Mammary epithelial cell (primary cell): ENCODE measurements at places on chromosomes 4 and X. TPM values are rescaled to one million over a fixed set of nuclear protein-coding genes. Genes with fewer than 3 reads are reported as not detected.

The UGT2B11 gene
- total RNA-seq = not detected in 2 replicates

DNA sequence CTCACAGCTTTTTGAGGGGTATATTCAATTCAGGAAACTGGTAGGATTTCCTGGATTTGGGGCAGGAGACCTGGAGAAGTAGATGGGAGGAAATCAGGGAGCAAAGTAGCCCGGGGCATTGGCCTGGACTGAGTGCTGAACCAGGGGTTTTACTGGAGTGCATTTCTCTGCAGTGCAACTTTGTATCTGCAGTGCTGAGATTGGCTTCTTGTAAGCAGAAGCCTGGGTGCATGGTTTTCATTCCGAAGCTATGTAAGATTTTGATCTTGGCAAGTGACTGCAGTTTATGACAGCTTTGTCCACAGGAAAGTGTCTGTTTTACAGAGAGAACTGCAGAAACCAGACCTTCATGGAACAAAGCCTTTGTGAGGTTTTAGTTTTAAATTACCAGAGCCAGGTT, 158.3 kb downstream of the SPCS3 start:
- no peak for DNase-seq

- DNase-seq = no peak
Observed at GRCh38 chrX:25003066-25003849, 12.5 kb downstream of the ARX start.

The GEMIN8 gene
- 14.7 TPM for total RNA-seq

DNA sequence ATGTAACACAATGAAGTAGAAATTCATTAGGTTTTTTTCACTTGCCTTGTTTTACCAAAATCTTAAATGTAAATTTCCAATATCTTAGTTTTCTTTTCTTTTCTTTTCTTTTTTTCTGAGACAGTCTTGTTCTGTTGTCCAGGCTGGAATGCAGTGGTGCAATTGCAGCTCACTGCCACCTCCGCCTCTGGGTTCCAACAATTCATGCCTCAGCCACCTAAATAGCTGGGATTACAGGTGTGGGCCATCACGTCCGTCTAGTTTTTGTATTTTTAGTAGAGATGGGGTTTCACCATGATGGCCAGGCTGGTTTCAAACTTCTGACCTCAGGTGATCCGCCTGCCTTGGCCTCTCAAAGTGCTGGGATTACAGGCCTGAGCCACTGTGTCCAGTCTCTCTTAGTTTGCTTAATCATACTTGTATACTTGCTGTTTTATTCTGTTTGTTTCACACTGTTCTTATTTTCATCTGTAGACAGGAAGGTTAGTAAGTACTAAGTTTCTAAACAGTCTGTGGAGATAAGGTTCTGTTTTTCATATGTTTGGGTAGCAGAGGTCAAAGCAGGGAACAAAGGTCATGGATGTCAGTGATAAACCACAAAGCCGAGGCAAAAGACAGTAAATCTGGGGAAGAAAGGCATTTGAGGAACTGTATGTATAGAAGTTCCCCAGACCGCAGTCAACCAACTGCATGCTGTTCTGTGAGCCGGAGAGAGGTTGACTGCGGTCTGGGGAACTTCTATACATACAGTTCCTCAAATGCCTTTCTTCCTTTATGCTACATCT, 129.1 kb downstream of the CBR4 start:
- DNase-seq = no peak

DNA sequence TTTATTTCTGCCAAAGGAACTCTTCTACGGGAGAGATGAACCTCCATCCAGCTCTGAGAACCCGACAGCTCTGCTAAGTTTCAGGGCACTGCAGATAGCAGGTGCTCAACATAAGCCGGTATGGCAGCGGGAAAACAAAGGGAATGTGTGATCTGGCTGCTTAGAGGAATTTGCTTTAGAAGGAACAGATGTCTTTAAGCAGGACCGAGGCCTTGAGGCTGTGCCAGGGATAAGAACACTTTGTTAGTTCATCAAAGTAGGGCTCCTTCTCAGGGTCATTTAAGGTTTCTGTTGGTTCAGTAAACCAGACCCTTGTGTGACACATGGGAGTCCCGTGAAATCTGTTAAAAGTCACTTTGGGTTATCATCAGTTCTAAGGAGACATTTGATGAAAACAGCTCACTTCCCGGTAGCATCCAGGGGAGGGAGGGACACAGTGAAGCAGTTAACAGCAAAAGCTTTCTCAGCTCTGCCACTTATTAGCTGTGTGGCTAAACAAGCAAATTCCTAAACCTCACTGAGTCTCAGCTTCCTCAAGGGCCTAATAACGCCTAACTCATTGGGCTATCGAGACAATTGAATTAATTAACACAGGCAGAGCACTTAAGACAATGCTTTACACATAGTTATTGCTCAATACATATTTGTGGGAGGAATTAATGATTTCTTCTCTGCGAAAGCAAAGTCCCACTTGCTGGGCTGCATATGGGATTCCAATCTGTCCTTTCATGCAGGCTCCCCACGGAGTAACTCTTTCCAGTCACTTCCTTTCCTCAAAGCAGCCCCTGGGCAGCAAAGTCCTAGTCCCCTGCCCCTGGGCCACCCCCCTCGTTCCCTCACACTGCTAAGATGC, 2.9 kb upstream of the FTSJ1 start:
- DNase-seq = no peak

DNA sequence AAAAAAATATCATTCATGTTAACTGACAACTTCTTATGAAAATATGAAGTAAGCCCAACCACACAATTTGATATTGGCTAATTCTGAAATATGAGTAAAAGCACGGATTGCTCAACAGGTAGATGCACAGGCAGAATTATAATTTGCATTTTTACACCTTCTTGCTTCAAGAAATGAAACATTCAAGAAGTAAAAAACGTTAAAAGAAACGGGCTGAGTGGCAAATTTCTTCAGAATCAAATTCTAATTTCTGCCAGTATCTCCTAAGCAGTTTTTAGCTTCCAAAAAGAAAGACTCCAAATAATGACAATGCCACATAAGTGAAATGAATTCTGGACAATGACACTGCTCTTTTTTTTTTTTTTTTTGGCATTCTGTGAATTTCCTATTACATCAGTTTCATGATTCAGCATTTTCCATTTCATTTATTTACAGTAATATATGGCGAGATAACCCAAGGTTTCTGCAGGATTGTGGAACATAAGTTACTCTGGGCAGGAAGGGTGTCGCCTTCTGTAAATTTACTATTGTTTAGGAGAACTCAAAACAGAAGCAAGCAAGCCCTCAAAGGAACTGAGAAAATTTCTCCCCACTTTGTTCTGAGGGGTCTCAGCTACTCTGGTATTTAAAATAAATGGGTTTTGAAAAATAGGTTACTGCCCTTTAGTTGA, 1.4 kb downstream of the SEL1L3 start:
- no peak for DNase-seq

- DNase-seq = peak; percentile 3
Observed at GRCh38 chr4:30870513-30870912, 150.3 kb downstream of the PCDH7 start.

DNA sequence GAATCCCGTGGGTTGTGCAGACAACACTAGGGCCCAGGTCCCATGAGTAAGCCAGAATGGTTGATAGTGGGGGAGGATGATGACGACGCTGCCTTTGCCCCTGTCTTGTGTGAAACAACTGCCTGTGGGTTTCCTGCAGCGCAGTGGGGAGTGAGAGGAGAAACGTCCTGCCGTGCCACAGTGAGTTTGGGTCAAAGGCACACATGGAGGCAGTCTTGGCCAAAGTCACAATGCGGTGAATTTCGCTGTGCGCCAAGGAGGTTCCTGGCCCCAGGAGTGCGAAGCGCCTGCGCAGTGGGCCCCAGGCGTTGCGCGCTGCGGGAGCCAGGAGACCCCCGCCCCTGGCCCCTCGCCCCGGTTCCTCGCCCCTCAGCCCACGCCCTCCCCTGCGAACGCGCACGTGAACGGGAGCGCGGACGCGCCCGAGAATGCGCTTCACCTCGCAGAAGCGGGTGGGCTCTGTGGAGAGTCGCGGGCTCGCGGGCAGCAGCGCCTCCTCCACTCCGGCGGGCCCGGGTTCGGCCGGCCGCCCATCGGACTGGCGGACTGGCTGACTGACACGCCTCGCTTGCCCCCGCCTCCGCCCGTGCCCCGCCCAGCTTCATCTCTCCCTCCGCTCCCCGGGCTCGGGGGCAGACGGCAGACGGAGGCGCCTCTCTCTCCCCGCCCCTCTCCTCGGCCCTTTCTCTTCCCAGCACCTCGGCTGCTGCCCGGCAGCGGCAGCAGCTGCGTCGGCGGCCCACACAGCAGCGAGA, at the start of gene NUDT10:
Gene NUDT10 (plus strand): TSS at position 635 of the 755 bp plus-strand sequence. CDS start 144 bp downstream, outside the sequence.
- DNase-seq = peak; percentile 51

The CRMP1 gene
- under 0.01 TPM for total RNA-seq

DNA sequence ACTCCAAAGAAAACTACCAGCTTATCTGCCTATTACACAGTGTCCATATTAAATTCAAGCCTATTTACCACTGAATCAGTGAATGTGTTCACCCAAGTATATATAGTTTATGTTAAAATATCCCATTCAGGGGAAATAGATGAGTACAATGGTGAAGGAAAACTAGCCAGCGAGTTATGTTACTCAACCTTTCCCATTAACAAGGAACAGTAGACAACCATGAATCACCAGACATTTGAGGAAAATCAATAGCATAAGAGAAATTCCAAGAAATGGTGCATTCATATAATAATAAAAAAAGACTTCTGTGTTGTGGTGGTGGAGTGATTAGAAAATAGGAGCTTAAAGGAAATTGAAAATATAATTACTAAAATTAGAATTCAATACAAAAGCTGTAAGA, 21.3 kb downstream of the IQCM start:
- DNase-seq = no peak

- no peak for DNase-seq
Observed at GRCh38 chr4:24513718-24514117, 70.6 kb downstream of the DHX15 start.

- DNase-seq = no peak
Observed at GRCh38 chr4:128917781-128918180, 108.3 kb downstream of the JADE1 start.

The ADH6 gene
- total RNA-seq = not detected in 2 replicates

- peak; percentile 51 for DNase-seq
Observed at GRCh38 chr4:147879676-147880075, 147.8 kb downstream of the ARHGAP10 start.

DNA sequence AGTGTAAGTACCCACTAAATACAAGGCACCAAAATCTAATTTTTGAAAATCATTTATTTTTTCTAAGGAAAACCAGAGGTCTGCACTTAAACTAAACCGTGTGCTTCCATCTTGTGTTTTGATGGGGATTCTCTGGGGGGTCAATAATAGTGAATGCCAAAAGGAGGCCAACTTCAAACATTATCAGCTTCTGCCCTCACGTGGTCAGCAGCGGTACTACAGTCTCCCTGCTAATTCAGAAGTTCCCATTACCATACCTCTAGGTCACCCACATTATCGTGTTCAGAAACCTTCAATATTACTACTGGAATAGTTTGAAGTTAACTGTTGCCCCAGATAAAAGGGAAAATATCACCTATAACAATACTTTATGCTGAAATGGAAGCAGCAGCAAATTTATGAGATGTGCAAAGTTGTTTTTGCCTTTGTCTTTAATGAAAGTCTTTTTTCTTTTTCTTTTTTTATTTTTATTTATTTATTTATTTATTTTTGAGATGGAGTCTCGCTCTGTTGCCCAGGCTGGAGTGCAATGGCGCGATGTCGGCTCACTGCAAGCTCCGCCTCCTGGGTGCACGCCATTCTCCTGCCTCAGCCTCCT, 17.3 kb downstream of the CTPS2 start:
- peak; percentile 32 for DNase-seq

- DNase-seq = peak; percentile 8
Observed at GRCh38 chrX:119690921-119691716, 1.8 kb downstream of the SEPTIN6 start.

DNA sequence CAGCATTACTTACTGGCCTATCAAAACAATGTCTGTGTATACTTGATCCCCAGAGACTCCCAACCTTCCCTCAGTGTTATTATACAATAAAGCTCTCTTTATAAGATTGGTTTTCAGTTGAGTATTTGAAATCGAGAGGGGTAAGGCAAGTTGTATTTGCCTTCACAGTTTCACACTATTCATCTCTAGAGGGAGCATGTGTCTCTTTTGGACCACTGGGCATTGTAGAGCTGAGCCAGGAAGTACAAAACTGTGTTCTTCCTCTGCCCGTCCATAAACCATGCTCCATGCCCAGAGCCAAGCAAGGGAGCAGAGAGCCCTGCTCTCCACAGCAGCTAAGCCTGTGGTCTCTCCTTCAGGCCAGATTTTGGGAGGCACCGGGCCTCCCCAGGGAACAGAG, 61.5 kb upstream of the HHIP start:
- DNase-seq = no peak

The LRCH2 gene
- total RNA-seq = not detected in 2 replicates

DNA sequence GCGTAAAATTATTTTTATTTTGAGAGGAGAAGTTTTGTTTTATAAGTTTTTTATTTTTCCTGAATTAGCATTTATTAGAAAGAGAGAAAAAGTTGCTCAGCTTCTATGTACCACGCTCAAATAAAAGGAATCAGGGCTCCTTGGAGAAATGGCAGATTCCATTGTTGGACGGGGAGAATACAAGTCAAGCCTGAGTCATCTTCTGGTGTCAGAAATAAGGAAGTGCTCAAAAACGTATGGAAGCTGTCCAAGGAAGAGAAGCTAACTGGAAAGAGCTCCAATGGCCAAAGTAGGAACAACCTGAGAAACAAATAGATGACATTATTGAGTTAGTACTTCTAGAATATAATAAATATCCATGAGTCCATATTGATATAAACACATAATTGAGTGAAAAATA, 89.3 kb upstream of the NEIL3 start:
- DNase-seq = peak; percentile 20

DNA sequence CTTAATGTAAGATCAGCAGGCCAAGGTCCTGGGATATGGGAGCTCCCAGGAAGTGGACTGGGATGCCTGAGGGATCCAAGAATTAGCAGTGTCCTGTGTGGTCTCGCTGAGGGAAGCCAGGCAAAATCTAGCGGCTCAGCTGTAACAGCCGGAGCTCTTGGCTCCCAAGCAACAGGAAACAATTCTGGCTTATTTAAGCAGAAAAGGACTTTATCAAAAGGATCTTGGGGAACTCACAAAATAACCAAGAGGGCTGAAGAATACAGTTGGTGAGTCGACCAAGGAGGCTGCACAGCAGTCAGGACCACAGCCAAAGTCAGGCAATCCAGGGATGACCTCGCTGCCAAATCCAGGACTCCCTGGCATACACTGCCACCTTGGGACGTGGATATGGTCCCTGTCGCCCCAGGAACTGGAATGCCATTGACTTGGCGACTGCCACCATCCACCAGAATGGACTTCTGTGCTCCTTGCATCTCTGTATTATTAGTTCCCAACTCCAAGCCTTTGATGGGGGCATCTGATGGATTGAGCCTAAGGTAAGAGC, 165.3 kb upstream of the BCOR start:
- no peak for DNase-seq
